ENCODE measurements at places on chromosomes 3 and 15. TPM values are rescaled to one million over a fixed set of nuclear protein-coding genes. Genes with fewer than 3 reads are reported as not detected.

CCR3 gene
- not detected for total RNA-seq

ADPGK gene
- total RNA-seq = 40.9 TPM

EFHB gene
- total RNA-seq = 2.7 TPM

C3orf49 gene
- not detected for total RNA-seq

SPATA12 gene
- total RNA-seq = 0.13 TPM

MYL3 gene
- total RNA-seq = 8.5 TPM

CHRM5 gene
- total RNA-seq = not detected

CACNA2D2 gene
- total RNA-seq = 0.16 TPM

HES1 gene
- total RNA-seq = 48.2 TPM

FBXL22 gene
- total RNA-seq = 0.63 TPM

PLSCR2 gene
- total RNA-seq = not detected

CSPG4 gene
- total RNA-seq = 22.8 TPM

PLSCR4 gene
- total RNA-seq = 2.9 TPM

CD86 gene
- total RNA-seq = not detected

CCR2 gene
- not detected for total RNA-seq

GOLGA8O gene
- not detected for total RNA-seq

FILIP1L gene
- 25.7 TPM for total RNA-seq

TLR9 gene
- total RNA-seq = not detected

PLCB2 gene
- total RNA-seq = 0.81 TPM

CHST13 gene
- 0.63 TPM for total RNA-seq
